ENCODE measurements at places on chromosomes 2 and 18.

DNA sequence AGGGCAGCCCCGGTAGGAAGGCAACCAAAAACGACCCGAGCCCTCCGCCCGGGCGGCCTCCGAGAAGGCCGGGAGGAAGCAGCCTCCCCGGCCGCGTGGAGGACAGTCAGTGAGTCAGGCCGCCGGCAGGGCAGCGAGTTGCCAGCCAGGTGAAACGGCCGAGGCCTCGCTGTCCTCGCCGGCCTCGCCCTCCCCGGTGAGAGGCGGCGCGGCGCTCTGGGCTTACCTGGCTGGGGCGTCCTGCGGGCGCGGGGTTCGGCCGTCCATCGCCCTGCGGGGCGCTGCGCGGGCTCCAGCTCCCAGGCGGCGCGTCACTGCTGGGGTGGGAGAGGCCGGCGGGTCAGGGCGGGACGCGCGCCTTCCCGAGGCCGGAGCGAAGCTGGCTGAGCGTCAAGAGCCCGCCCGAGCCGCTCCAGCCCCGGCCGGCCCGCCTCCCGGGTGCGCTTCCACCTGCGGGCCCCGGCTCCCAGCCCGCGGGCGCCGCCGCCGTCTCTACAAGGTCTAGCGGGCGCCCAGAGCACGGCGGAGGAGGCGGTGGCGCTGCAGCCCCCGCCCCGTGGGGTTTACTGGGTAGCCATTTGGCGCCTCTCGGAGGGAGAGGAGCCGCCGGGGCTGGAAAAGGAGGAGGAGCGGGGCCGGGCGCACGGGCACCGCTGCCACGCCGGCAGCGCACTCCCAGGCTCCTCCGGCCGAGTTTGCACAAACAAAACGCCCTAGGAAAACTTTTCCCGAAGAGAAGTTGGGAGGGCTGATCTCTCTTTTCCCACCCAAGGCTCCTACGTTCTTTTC, 499 bp downstream of the COBLL1 start:
- peak; percentile 70 for DNase-seq

DNA sequence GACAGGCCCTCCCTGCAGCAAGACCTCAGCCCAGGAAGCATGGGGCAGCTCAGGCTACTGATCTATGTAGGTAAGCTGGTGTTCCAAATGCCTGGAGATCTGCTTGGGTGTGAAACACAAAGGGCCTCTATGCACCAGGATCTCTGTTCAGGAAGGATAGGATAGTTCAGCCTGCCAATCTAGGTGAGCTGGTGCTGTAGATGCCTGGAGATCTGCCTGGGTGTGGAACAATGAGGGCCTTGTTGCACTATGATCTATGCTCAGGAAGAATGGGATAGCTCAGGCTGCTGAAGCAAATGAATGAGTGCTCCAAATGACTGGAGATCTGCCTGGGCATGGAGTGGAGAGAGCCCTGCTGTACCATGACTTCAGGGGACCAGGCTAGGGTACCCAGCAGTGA, 48.9 kb upstream of the MYL1 start:
- no peak for DNase-seq

GRCh38 chr2:236993-237539, 26.8 kb downstream of the SH3YL1 start:
- no peak for DNase-seq

GRCh38 chr2:92326-92725, 46.0 kb upstream of the FAM110C start:
- no peak for DNase-seq

GRCh38 chr2:96512341-96512740, 7.2 kb upstream of the NEURL3 start:
- DNase-seq: no peak

Measured in KBM-7 (cell line).